ENCODE measurements at places on chromosomes 2 and 18. TPM values are rescaled to one million over a fixed set of nuclear protein-coding genes. Genes with fewer than 3 reads are reported as not detected.

- DNase-seq, result no peak
Observed at GRCh38 chr2:160375037-160375436, 118.6 kb downstream of the RBMS1 start.

DNA sequence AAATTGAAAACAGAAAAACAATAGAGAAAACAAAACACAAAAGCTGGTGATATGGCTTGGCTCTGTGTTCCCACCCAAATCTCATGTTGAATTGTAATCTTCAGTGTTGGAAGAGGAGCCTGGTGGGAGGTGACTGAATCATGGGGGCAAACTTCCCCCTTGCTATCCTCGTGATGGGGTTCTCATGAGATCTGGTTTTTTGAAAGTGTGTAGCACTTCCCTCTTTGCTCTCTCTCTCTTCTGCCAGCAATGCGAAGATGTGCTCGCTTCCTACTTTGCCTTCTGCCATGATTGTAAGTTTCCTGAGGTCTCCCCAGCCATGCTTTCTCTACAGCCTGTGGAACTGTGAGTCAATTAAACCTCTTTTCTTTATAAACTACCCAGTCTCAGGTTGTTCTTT is 112.3 kb upstream of the UXS1 start:
- DNase-seq, result no peak

- DNase-seq, result no peak
Observed at GRCh38 chr2:8369522-8369921, 312.3 kb upstream of the ID2 start.

Gene KIAA2012
- not detected for total RNA-seq

Gene DCC
- not detected for total RNA-seq

Data from PC-3 (cell line).